Motor neuron (in vitro differentiated cells): ENCODE measurements at places on chromosomes 2 and 18.

DNA sequence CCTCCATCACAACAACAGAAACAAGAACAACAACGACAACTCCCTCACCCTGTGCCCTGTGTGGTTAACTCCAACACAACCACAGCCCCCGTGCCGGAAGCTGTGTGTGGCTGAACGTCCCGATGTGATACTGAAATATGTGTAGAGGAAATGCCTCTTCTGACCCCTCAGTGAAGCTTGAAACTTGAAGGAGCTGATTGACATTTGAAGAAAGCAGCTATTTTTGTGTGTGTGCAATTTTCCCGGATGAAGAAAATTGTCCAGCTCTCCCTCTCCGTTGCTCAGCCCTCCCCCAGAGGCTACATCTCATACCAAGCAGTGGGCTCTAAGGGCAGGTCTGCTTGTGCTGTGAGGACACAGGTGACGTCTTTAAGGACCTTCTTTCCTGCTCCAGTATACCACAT, 173.8 kb downstream of the ICOS start:
- no peak for ATAC-seq

DNA sequence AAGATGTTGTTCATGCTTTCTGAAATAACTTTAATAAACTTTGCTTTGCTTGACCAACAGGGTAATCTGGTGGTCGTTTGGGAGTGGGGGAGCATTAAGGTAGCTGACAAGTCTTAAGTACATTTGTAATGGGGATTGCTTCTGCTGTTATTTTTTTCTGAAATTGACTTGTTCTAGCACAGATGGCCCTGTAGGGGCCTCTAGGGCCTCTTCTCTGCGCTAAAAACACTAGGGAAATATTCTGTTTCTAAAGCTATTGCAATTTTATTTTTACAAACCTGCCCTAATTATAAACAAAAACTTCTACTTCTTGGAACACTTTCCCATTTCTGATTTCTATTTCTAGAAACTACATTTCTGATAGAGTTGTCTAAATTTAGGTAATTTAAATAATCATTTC, 191.3 kb upstream of the KCNJ3 start:
- no peak for ATAC-seq

DNA sequence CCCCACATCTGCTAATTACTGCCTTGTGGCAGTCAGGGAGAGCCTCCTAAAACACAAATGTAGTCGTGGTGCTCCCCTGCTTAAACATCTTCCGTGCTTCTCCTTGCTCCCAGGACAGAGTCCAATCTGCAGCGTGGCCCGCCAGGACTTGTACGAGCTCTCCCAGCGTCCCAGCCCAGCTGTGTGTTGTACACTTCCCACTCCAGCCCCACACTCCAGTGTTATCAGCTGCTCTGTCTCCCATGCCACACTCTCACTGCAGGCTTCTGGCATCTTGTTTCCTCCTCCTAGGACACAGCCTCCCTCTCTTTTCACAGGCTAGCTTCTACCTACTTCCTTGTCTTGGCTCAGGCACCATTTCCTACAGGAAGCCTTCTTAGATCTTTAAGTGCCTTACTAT, 199.4 kb downstream of the ALPK2 start:
- peak; percentile 12 for ATAC-seq

- ATAC-seq = no peak
Measured at GRCh38 chr18:64202863-64203262, 54.0 kb upstream of the LINC00305 start.

DNA sequence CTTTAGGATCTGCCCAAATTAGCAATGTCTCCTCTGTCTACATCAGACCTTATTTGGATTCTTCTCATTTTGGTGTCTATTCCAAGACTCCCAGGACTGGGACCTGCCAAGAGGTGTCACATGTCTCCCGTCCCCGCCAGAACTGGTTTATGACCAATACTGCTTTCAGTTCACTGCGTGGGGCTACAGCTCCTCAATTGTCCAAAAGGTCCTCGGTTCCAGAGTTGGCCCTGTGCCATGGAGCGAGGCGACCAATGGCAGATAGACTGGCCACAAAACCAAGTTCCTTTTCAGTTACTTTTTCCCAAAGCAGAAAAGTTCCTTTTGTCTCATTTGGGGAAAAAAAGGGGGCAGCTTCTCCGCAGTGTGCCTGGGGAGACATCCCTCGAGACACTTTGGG, 144.1 kb upstream of the ZNF236 start:
- no peak for ATAC-seq

- ATAC-seq = no peak
Measured at GRCh38 chr2:182548031-182548950, 121.5 kb upstream of the PDE1A start.

DNA sequence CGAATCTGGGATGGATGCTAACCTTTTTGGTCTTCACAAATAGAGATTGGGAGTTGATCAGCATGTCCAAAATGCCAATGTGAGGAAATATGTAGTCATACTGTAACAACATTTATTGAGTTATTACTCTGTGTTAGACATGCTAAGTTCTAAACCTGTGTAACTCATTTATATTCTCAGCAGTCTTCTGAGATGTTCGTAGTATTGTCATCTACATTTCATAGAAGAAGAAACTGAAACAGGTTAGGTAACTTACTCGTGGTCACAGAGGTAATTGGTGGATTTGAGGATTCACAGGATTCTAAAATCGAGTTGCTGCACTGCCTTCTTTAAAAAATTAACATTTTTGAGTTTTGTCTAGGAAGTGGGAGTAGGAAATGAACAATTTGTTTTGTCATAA, 162.1 kb downstream of the UBE2E3 start:
- no peak for ATAC-seq
